ENCODE measurements at places on chromosomes 12 and 14.
A peak's percentile ranks its signal among the peaks of the same experiment; 100 is the strongest.

DNA sequence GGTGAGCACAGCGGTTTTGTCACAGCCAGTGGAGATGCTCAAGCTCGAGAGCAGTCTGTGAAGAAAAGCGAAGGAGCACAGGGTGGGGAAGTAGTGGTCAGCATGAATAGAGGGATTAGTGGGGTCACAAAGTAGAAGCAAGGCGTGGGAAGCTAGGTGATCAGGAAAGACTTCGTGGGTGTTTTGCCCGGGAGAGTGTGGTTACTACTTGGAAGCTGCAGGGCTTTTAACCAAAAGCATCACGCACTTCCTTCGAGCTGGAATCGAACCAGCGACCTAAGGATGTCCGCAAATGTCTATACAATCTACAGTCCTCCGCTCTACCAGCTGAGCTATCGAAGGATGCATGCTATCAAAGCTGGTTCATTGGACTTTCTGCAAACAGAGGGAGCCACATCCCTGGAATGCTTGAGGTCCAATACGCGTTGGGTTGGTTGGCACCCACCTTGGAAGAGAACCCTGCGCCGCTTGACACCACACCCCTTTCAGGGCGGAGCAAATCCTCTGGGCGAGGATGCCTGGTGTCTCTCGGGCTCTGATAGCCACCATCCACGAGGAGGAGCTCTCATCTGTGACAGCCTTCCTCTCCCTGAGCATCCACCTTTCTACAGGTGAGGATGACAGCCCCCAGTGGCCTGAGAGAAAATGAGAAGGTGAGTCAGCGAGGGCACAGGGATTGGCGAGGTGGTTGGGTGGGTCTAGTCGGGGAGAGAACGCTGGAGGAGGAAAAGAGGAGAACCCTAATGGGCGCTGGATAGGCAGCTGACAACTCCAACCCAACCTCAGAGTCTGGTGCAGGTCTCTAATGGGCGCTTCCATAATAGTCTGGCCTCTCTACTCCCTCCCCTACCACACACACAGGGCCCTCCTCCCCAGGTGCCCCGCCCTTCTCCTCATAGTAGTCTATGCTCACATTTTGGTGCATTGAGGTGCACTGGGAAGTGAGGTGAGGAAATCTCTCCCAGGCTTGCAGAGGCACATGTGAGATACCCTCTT, 16.0 kb upstream of the OR6S1 start:
- DNase-seq = no peak

GRCh38 chr12:32285489-32285888, 113.9 kb upstream of the FGD4 start:
- no peak for DNase-seq

DNA sequence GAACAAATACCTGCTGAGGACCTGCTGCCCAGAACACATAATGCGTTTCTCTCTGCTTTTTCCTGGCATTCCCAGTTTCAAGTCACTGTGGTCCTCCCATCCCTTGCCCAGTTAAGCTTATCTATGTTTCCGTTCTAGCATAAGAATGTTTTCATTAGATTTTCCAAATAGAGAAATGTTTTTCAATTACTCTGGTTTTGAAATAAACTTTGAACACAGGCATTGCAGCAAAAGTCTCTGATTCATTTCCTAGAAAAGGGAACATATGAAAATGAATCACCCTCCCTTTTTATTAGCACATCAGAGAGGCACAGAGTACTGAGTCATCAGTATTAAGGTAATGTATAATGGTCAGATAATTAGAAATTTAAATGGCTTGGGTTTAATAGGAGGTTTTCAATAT, 201.1 kb upstream of the TMEM260 start:
- DNase-seq = peak; percentile 94

DNA sequence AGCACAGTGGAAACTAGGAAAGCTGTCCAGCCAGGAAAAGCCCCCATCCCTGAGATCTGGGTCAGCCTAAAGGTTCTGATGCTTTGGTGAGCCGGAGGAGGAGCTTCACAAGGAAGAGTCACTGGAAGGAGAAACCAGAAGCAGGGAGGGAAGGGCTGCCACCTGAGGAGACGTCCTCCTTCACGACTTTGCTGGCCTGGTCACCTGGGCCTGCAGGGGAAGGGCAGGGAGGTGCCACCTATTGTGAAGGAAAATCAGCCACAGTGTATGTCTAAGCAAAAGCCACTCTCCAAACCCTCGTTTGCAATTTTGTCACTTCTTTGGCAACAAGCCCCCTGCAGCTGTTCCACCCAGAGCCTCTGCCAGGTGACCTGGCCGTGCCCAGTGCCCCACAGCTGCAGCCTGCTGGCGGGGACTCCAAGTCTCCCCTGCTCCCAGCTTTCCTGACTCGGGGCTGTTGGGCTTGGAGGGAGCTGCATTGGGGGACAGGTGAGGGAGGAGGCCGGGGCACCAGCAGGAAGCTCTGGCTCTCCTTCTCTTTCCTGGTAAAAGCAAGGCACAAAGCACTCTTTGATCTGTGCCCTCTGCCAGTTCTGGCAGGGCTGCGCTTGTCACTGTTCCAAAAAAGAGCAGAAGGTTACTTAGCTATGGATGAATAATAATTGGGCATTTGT, 120.9 kb upstream of the BCL2L14 start:
- DNase-seq = no peak

DNA sequence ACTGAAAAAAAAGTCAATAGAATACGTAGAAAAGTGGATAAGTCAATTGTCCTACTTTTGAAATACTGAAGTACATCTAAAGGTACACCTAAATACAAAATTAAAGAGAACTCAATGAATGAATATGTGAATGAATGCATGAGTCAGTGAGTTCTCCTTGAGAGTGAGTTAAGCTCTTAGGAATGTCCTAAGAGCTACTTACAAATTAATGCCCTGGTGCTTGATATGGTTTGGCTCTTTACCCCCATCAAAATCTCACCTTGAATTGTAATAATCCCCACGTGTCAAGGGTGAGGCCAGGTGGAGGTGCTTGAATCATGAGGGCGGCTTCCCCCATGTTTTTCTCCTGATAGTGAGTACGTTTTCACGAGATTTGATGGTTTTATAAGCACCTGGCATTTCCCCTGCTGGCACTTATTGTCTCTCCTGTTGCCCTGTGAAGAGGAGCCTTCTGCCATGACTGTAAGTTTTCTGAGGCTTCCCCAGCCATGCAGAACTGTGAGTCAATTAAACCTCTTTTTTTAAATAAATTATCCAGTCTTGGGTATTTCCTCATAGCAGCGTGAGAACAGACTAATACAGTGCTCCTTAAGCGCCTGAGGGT, 192.2 kb upstream of the ARHGAP5 start:
- peak; percentile 35 for DNase-seq

- peak; percentile 91 for DNase-seq
Observed at GRCh38 chr12:48957141-48958048, at the start of gene ARF3. Gene ARF3 (minus strand): TSS chr12:48957487. CDS start chr12:48941095, 16,392 bp downstream.
